Caki2 (cell line): ENCODE measurements at places on chromosomes 16 and 17.

DNA sequence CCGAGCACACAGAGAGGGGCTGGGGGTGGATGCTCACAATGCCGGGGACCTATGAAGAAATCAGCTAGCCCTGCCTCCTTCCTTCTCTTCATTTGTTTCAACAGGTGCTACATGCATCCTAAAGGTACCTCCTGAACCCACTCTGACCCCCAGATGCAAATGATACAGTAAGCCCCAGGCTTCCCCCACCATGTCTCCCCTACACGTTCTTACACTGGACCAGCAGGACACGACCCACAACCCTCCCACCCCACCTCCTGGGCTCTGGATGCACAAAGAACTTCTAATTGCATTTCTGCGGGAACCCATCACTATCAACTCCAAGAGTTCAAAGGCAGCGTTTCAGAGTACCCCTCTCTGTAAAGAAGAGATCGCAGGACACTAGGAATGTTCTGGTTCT, 2.1 kb downstream of the XYLT1 start:
- no peak for DNase-seq

DNA sequence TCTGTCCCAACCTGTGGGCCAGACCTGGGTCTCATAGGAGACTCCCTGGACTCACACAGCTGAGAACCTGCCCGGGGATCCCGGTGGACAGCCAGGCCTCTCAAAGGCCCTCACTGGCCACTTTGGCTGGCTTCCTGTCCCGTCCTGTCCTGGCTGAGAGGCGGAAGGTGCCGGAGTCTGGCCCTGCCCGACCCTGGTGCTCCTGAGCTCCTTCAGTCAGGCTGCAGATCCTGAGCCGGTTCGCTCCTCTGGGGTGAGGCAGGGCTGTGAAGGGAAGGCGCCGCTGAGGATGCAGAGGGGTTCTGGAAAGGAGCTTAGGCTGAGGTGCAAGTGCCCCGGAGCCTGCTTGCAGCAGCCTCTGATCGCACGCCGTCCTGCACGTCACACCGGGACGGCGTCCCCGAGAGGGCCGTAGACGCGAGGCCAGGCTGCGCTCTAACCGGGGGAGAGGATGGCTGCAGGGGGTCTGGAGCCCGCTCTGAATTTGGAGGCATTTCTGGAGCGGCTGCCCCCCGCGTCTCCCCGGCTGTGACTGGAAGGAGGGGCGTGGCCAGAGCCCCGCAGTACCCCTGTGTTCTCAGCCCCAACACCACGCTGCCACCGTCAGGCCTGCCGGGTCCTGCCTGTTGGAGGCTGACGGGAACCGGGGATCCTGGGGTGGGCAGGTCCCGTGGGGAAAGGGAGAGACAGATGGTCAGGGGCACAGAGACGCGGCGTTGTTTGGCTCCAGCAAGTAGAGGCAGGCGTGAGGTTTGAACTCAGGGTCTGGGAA, 4.1 kb downstream of the HGS start:
- no peak for DNase-seq

GRCh38 chr17:68820825-68821481, 134.2 kb downstream of the ABCA8 start:
- no peak for DNase-seq

DNA sequence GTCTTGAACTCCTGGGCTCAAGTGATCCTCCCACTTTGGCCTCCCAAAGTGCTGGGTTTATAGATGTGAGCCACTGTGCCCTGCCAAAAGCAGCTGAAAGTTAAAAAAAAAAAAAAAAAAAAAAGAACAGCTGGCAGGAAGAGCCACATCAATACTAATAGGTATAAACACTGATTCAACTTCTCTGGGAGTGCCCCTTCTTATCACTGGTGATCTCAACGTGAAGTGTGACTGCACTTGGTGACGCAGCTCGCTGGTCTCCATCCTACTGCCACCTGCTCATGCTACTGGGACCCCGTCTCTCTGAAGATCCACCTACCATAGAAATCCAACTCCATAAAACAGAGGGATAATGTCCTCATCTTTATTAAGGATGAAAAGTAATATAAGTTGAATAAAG, 40.8 kb downstream of the RNF157 start:
- DNase-seq = no peak

- peak; percentile 94 for DNase-seq
Observed at GRCh38 chr17:43467981-43468581, 15.7 kb upstream of the DHX8 start.

- DNase-seq = no peak
Observed at GRCh38 chr16:28858421-28858820, 5.2 kb upstream of the SH2B1 start.

GRCh38 chr17:7322520-7323194, 6.5 kb downstream of the NEURL4 start:
- no peak for DNase-seq

DNA sequence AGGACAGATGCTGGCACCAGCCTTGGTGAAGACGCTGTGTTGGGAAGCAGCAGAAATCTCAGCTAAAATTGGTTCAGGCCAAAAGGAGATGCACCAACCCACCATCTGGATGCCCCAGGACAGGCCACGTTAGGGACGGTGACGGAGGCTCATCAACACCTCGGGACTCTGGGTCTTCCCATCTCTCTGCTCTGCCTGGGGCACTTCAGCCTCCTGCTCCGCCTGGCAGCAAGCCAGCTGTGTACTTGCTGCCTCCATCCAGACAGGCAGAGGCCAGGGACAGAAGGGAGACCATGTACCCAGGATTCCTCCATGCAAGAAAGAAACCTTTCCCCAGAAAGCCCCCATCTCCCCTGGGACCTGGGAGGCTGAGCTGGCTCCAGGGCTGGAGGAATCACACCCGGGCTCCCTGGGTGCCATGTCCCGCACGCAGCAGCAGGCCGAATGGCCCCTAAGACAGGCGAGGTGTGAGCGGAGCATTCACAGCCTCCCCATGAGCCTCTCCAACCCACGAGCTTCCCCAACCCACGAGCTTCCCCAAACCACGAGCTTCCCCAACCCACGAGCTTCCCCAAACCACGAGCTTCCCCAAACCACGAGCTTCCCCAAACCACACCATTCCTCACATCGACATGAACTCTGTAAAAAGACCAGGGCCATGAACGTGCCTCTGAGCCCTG, 274.5 kb downstream of the C16orf95 start:
- DNase-seq = no peak

- no peak for DNase-seq
Observed at GRCh38 chr17:74759243-74759801, 10.9 kb downstream of the NHERF1 start.

DNA sequence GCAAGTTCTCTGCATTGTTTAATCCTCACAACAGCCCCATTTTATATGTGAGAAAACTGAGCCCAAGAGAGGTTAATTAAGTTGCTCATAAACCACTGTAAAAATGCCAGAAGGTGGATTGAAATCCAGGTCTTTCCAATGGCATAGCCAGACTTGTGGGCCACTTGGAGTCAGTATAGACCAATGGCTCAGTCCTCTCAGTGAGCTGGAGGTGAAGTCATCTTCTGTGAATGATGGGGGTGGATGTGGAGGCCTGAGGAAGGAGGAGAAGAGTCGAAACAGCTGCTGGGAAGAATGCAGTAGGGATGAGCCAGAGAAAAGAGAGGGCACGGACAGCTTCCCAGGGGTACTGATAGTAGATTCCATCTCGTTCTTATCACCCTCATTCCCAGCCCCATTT, 213.4 kb downstream of the SOX9 start:
- DNase-seq = no peak

DNA sequence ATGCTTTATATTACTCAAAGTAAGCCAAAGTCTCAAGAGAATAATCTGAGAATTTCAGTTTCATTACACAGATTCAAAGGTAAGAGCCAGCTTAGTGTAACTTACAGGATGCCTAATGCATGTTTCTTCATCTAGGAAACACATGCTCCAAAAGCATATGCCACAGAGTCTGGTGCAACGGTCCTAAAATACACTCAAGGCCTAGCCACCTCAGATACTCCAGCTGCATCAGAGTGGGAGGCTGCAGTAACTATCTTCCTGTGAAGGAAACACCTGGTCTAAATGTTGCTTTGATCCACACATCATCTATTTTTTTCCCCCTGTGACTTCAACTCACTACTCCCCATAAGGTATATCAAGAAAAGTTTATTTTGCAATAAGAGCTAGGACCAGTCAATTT, 51.6 kb upstream of the CORO6 start:
- no peak for DNase-seq

- no peak for DNase-seq
Observed at GRCh38 chr16:84600343-84601229, 17.3 kb downstream of the COTL1 start.

DNA sequence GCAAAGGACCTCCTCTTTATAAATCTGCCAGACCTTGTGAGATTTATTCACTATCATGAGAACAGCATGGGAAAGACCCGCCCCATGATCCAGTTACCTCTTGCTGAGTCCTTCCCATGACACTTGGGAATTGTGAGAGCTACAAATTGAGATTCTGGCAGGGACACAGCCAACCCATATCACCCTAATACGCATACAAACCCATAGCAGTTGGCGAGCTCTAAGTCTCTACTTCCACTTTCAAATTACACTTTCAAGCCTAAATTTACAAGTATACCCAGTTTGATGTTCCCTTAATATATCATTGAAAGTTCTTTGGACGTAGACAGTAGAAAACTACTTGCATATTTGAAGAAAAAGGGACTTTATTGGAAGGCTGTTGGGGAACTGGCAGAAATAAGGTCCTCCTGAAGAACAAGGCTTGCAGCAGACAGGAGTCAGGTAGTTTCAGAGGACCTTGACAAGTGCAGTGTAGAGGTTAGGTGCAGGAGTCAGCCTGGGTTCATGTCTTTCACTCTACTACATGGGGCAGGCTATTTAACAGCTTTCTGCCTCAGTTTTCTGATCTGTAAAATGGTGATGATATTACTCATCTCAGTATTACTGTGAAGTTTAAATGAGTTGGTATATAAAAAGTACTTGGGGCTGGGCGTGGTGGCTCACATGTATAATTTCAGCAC, 107.9 kb upstream of the EEF2KMT start:
- no peak for DNase-seq

- DNase-seq = no peak
Observed at GRCh38 chr17:19359151-19359550, 3.4 kb downstream of the B9D1 start.

GRCh38 chr16:4694642-4695451, 1.5 kb downstream of the NUDT16L1 start:
- DNase-seq = no peak

DNA sequence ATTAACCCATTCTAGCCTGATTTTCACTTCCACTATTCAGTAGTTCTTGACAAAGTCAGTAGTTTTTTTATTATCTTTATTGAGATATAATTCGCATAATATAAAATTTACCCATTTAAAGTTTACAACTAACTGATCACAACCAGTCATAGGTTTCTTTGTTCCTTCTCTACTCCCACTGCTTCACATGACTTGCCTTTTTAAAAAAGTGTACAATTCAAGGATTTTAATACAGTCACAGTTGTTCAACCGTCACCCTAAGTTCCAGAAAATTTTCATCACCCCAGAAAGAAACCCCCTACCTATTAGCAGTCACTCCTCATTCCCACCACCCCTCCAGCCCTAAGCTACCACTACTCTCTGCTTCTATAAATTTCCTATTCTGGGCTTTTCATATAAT, 162.5 kb downstream of the TRIM37 start:
- DNase-seq = no peak

- peak; percentile 48 for DNase-seq
Observed at GRCh38 chr17:17613708-17614114, 22.2 kb upstream of the PEMT start.

GRCh38 chr17:46883871-46884520, 32.6 kb downstream of the WNT9B start:
- DNase-seq = no peak

- peak; percentile 24 for DNase-seq
Observed at GRCh38 chr17:596287-596686, 118.4 kb downstream of the VPS53 start.

- no peak for DNase-seq
Observed at GRCh38 chr17:57984936-57985674, 2.9 kb downstream of the VEZF1 start.

- peak; percentile 32 for DNase-seq
Observed at GRCh38 chr17:67689534-67690177, 28.1 kb upstream of the NOL11 start.

GRCh38 chr16:75065521-75066149, 50.9 kb downstream of the LDHD start:
- peak; percentile 67 for DNase-seq

- no peak for DNase-seq
Observed at GRCh38 chr17:63381101-63381729, 64.9 kb downstream of the CYB561 start.

DNA sequence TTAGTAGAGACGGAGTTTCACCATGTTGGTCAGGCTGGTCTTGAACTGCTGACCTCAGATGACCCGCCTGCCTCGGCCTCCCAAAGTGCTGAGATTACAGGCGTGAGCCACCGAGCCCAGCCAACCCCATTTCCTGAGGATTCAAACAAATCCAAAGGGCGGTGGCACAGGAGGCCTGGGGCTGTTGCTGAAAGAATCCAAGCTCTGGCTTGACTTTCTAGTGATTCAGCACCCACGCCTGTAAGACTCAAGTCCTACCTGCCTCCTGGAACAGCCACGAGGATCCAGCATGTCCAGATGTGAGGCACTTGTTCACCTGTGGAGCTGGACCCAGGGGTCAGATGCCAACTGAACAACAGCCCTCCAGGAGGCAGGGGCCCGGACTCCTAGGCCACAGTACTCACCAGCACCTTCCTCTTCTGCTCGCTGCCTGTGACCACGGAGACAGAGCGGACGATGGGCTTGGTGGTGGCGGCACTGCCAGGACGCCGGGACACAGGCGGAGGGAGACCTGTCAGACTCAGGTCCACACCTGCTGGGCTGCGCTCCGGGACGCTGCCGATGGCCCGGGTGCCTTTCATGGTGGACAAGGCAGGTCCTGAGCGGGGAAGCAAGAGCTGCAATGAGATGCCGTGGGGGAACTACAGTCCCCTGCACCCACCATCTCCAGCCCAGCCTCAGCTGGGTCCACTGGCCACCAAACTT, 3.1 kb downstream of the CEP131 start:
- DNase-seq = no peak

DNA sequence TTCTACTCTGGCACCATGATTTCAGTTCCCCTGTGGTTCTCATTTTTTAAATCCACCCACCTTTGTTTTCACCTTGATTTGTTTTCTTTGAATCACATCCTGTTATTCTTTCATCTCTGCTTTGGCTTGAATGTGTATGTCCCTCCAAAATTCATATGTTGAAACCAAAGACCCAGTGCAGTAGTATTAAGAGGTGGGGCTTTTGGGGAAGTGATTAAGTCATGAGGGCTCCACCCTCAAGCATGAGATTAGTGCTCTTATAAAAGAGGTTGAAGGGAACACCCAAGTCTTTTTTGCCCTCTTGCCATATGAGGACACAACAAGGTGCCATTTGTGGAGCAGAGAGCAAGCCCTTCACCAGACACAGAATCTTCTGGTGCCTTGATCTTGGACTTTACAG, 382.3 kb downstream of the SLC39A11 start:
- no peak for DNase-seq

DNA sequence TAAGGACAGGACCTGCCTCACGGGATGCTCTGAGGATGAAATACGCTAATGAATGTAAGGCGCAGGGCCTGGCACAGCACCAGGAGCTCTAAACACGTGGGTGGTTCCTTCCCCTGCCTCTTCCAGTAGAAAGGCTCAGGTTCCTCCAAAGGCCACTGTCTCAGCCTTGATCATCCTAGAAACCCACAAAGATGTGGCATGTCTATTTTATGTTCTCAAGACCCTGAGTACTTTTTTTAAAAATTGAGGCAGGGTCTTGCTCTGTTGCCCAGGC, 17.0 kb upstream of the MEAK7 start:
- no peak for DNase-seq

- DNase-seq = no peak
Observed at GRCh38 chr17:82018152-82018988, 4.3 kb downstream of the CENPX start.

- DNase-seq = no peak
Observed at GRCh38 chr17:7549401-7550055, 670 bp downstream of the TNFSF12 start.

- DNase-seq = no peak
Observed at GRCh38 chr17:58248955-58249269, 10.5 kb downstream of the LPO start.
